ENCODE measurements at places on chromosomes 11 and 22. TPM values are rescaled to one million over a fixed set of nuclear protein-coding genes. Genes with fewer than 3 reads are reported as not detected.

DNA sequence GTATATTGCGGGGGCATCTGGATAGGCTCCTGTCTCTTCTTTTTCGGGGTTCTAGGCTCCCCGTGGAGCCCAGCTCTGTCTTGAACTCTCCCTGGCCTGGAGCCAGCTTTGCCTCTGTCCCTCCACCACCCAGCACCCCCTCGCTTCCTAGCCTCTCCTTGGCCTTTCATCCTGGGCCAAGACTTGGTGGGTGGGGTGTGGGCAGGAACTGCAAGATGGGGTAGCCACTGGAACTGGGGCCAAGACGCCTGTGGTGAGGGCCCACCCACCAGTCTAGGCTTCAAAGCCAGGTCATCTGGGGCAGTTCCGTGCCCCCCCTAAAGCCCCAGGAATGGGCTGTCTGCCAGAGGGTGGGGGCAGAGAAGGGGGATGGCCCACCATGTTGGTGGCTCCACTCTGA, 1.7 kb upstream of the CRYBB1 start:
- no peaks in the 10 kb centered on the region for H3K36me3 ChIP-seq
- no peak overlapping the region for H3K4me3 ChIP-seq
- H3K27ac ChIP-seq: no peak overlapping the region
- no peaks in the 10 kb centered on the region for H3K27me3 ChIP-seq

The CSTPP1 gene
- 11.2 TPM for total RNA-seq

DNA sequence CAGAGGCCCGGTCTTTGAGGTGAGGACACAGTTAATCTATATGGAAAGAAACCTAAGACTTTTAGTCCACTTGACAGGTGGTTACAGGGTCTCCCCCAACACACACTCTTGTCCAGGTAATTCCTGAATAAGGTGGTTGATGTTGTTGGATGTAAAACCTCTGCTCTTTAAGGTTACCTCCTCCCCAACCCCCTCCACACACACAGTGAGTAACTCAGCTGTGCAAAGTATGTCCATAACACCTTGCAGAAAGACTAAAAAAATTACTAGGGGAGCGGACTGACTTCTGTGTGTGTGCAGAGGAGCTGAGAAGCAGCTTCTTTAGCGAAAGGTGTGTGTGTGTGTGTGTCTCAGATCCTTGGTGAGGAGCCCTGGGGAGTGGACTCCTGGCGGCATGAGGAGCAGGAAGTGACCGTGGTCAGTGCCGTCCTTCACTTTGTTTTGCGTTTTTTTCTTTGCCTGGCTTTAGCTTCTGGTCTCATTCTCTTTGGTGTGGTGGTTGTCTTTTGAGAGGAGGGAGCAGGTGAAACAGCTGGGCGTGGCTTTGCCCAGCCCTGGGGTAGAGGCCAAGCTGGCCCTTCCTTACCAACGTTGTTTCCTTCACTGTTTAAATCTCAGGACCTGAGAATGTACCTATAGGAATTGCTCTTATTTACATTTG, 1.7 kb downstream of the ZBED4 start:
- no peaks in the 10 kb centered on the region for H3K36me3 ChIP-seq
- H3K4me1 ChIP-seq: peaks cover 50% of the 10 kb centered on the region
- peak; percentile 40 for DNase-seq
- H3K27ac ChIP-seq: peak overlapping the region; percentile 65
- no peak overlapping the region for H3K4me3 ChIP-seq

DNA sequence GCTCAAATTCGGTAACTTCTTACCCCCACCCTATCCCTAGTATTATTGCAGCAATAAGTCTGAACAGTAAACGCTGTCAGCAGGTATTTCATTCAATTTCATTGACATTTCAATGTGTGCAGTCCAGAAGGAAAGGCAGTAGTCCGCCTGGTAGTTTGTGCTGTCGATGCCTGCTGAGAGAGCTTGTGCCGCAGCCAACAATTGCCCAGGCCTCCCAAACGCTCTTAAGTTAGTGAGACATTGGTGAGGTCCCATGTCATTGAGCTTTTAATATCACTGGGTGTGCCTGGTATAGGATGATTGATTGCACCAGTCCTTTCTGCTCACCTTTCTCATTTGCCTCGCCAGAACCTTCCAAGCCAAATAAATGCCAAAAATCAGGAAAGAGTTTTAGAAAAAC, 28.1 kb downstream of the ALKBH3 start:
- H3K27me3 ChIP-seq: no peaks in the 10 kb centered on the region
- no peak overlapping the region for H3K4me3 ChIP-seq
- no peaks in the 10 kb centered on the region for H3K4me1 ChIP-seq
- no peak for DNase-seq

GRCh38 chr11:125515102-125515439, 19.0 kb upstream of the FEZ1 start:
- H3K4me1 ChIP-seq: no peaks in the 10 kb centered on the region
- no peak overlapping the region for H3K4me3 ChIP-seq
- no peak overlapping the region for H3K27ac ChIP-seq
- H3K27me3 ChIP-seq: no peaks in the 10 kb centered on the region
- H3K36me3 ChIP-seq: no peaks in the 10 kb centered on the region
- no peak for DNase-seq
